IMR-90 (cell line): ENCODE measurements at places on chromosomes 2 and 18.
A peak's percentile ranks its signal among the peaks of the same experiment; 100 is the strongest.

DNA sequence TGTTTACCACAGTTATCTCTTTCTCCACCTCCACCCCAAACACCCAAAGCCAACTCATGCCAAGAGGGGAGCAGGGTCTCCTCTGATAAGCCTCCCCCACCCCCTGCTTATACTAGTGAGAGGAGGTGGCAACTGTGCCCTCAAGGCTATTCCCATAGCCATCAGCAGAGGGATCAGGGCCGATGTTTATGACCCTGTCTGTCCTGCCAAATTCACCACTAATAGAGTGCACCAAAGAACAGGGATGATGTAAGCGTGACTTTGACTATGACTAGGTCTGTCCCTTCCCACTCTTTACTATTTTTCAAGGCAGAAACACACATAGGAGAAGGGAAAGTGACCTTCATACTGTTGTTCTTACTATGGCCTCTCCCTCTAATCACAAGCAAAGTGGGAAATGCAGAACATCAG, 74.6 kb downstream of the CLHC1 start:
- DNase-seq: peak; percentile 63

GRCh38 chr2:97715951-97716694, 2.7 kb downstream of the ZAP70 start:
- DNase-seq: no peak

GRCh38 chr2:187302116-187302515, 145.9 kb downstream of the CALCRL start:
- DNase-seq: peak; percentile 10

DNA sequence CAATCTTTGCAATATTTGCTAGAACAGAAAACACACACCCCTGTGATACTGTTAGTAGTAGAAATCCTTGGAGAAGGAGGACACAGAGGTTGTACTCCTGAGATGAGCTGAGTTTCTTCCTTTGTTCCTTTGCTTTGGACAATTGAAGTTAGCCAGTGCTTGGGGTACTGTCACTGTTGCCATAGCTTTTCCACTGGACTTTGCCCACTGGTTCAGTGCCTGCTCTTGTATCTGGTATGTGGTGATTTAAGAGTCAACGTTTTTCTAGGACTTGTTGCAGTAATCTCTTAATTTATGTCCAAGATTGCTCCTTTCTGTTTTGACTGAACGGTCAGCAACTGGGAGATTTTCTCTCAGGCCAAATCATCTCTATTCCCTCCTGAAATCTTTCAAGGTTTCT, 26.1 kb upstream of the RAB27B start:
- no peak for DNase-seq

DNA sequence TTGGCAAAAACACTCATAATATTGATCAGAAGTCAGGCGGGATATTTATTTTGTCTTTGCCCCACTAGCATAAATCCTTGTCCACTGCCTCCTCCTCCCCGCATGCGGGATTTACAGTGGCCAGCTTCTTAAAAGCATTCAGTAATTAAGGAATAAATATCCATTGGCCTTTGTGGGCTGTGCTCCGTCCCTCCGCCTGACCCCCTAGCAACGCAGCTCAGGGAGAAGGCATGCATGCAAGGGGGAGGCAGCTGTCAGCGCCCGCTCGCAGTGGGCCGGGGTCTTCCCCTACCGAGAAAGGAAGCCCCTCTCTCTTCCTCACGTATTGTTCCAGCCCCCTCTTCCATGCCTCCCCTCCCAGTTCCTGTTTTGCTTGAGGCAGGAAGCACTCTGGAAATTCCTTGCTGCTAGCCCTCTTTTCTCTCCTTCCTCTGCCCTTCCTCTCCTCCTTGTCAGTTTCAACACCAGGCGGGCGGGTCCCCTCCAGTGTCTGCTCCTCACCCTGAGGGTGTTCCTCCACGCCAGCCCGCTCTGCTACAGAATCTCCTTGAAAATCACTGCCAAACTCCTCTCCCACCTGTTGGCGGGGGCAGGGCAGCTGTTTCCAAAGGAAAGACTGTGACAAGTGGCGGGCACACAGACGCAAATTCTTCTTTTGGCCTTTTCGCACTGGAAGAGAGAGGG, 60.1 kb downstream of the GBX2 start:
- DNase-seq: no peak

DNA sequence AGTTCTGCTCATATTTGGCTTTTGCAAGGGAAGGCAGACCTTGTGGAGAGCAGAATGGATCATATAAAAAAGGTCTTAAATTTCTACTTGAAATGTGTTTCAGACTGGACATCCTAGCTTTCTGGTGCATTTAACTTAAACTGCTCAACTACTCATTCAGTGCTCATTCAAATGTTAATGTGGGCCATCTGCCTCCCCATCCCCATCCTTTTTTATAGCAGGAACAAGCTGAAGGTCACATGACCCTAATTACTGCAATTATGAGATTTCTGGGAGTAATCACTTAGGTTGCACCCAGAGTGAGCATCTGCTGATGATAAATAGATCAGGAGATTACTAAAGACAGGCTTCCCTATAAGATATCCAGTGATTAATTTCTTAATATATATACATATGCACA, 96.1 kb downstream of the MAP2 start:
- DNase-seq: no peak

DNA sequence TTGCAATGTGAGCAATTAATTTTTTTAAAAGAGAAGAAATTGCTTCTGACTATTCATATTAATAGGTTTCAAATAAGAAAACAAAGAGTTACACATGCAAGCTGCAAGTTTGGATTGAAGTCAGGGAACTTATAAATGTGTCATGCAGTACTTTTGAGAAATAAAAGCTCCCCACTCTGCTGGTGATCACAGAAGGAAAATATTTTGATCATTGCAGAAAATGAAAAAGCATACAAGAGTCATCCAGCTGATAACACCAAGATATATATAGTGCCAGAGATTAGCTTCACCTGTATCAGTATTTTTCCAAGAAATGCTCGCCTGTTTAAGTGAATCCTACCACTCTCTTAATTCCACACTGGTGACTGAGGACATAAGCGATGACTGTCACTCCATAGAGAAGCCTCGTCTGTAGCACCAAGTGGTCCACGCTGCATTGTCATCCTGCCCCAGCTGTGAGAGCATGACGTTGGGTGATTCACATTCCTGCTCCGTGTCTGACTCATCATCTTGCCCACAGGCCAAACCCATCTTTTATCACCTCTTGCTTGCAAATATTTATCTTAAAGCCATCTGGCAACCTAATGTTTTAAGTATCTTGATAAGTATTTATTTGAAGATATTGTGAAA, 178.0 kb downstream of the ASXL3 start:
- DNase-seq: peak; percentile 93

DNA sequence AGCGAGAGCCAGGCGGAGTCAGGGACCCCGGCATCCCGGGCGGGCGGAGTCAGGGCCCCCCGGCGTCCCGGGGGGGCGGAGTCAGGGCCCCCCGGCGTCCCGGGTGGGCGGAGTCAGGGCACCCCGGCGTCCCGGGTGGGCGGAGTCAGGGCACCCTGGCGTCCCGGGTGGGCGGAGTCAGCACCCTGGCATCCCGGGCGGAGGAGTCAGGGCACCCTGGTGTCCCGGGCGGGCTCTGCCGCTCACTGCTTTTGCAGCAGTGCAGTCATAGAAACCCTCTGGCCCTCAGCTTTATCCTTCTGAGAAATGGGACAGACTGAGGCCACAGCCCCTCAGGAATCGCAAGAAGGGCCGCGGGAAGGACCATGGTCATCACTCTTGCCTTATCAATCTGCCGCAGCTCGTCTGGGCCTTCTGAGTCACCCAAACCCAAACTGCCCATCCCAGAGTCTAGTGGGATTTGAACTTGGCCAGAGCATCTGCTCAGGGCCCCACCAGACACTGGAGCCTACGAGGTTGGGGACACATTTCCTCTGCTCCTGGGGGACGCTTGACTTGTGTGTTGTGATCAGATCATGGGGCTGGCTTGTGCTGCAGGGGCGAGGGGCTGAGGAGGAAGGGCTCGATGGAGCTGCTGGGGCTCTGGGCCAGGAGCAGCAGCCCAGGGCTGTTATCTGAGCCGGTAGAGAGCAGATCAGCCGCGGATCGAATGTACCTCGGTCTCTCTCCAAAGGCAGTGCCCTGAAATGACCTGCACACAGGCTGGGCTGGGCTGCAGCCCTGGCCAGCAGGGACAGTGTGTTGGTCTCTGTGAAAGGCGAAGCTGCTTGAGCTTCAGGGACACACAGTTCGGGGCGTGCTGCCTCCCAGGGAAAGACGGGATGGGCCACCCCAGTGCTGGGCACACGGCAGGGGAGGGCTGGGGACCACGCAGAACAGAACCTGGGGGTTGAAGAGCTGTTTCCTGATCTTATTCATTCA, 290.1 kb upstream of the HDAC4 start:
- no peak for DNase-seq

GRCh38 chr2:12750166-12750905, 33.6 kb downstream of the TRIB2 start:
- DNase-seq: no peak

GRCh38 chr2:170070778-170071177, 107.2 kb upstream of the MYO3B start:
- no peak for DNase-seq

GRCh38 chr2:150639383-150639782, 151.9 kb upstream of the RND3 start:
- DNase-seq: no peak

DNA sequence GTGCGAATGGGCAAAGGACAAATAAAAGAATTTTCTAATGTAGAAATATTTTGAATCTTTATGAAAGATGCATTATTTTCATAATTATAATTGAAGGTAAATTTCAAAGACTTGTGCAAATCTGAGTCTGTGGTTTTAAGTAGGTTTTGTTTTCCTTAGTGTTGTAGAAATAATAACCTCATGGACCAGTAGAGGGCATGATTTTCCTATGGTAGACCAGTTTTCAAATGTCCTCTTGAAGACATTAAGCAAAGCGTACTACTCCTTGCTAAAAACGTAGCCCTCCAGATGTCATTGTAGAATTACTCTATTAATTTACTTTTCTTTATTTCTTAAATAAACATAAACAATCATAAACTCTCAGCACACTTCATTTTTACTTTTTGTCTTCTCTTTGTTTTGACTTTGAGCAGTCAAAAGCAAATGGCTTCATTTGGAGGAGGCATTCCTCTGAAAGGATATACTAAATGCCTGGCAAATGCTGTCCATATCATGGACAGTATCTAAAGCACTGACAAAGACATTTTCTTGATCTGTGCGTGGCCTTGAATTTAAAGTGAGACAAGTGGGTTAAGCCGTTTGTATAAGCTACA, 85.8 kb upstream of the FAM237A start:
- DNase-seq: peak; percentile 58

DNA sequence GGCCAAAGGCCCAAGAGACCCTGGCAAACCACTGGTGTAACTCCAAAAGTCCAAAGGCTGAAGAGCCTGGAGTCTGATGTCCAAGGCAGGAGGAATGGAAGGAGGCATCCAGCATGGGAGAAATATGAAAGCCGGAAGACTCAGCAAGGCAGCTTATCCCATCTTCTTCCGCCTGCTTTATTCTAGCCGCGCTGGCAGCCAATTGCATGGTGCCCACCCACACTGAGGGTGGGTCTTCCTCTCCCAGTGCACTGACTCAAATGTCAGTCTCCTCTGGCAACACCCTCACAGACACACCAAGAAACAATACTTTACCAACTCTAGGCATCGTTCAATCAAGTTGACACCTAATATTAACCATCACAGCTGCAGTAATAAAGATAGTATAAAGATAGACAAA, 34.1 kb downstream of the MAPK4 start:
- DNase-seq: no peak

GRCh38 chr2:137535897-137536296, 428.4 kb upstream of the HNMT start:
- DNase-seq: no peak

DNA sequence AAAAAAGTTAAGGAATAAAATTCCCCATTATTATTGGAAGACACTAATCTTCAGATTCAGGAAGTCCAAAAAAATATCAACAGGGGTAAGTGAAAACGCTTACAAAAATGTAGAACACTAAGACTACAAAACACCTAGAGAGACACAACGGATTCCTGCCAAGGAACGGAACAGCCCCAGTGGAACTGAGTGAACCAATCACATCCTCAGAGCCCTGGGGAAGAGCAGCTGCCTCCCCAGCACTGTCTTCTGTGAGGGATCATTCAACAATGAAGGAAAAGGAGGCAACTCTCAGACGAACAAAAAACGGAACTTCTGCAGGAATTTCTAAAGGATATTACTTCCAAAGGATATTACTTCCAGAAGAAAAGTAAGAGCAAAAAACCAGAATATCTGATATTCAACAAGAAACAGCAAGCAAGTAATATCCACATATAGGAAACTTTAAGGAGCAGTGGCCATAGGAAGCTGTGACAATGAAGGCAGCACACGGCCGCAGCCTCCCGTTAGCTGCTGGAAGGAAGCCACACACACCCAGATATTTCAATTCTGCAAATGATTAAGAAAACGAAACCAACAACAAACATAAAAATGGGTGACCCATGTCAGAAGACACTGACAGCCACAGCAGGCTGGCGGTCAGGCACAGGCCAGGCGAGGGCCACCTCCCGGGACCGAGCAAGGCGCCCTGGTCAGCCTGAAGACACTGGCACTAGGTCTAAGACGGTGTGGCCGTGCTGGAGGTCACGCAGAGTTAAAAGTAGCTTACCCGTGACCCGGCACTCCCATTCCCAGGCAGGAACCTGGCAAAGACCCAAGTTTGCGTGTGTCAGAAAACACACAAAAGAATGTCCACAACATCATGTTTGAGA, 81.8 kb downstream of the HDAC4 start:
- DNase-seq: peak; percentile 20

- DNase-seq: no peak
Observed at GRCh38 chr2:171178993-171179392, 18.3 kb upstream of the TLK1 start.

DNA sequence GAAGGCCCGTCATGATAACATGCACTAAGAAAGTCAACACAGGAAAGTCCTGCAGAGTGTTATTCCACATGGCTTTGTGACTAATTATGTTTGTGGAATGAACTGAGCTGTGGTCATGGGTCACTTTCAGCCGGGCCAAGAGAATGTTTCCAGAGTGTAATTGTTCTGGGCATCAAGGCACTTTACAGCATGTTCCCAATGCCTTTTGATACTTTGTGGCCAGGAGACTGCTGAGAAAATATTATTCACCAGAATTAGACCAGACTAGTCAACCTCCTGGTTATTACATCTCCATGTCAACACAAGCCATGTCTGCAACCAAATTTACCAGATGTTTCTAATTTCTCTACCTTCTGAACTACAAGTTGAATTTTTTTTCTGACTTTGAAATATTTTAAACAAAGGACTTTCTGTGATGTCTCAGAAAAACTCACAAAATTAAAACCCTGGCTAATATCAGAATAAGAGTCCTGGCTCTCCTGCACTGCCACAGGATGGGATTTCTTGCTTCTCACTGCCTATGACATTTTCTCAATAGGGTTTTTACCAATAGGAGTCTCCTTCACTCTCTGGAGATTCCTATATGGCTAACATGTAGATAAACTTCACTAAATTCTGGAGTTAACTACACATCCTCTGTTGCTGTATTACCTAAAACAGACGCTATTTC, 90.6 kb upstream of the WDR75 start:
- DNase-seq: peak; percentile 88

DNA sequence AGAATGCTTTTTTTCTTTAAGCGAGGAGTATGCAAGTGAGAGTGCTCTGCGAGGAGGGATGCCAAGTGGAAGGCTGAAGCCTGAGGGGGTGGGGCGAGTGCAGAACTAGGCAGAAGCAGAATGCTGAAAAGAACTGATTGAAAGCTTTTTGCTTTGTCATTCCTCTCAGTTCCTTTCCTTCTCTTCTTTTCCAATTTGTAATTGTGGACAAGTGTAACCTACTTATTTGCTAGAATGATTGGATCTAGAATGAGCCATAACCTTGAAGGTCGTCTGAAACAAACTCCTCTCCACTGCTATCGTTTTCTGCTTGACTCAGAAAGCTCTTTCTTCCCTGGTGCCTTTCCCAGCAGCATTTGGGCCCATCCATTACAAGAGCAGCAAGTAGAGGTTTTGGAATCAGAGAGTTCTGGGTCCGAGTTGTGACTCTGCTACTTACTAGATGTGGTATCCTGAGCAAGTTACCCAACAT, 115.3 kb downstream of the METTL8 start:
- DNase-seq: peak; percentile 28
